T-helper 17 cell (primary cell): ENCODE measurements at places on chromosomes 1 and 21.

DNA sequence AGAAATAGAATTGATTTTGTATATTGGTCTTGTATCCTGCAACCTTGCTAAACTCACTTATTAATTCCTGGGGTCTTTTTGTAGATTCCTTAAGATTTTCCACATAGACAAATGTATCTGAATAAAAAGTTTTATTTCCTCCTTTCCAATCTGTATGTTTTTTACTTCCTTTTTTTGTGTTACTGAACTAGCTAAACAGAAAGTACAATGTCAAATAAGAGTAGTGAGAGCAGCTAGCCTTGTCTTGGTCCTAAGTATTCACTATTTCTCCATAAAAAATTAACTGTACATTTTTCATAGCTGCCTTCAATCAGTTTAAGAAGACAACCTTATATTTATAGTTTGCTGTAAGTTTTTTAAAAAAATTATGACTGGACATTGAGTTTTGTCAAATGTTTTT is 74.9 kb downstream of the FASLG start:
- no peak for DNase-seq

GRCh38 chr1:145992502-145992936 is 3.9 kb downstream of the TXNIP start:
- DNase-seq, result no peak

- DNase-seq, result no peak
These were observed 17.6 kb downstream of the FAM177B start for GRCh38 chr1:222754366-222755139.

DNA sequence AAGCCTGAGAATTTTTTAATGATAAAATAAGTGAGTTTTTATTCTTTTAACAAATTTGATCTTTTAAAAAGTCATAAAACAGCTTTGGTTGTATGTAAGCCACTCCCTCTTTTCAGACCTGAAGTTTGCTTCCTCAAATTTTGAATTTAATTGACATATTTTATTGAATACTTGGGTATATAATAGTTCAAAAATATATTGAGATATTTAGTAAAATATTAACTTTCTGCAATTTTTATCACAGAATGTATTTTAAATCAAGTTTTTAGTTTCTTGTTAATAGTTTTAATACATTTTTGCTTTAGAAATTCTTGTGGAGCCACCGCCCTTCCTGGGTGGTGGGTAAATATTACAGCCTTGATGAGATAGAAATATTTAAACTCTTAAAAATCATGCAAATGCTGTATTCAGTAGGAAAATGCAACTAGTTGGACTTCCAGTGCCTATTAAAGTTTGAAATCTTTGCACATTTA is 867 bp downstream of the PTPRC start:
- no peak for DNase-seq

- no peak for DNase-seq
These were observed 13.5 kb upstream of the BCL10 start for GRCh38 chr1:85289848-85290335.

DNA sequence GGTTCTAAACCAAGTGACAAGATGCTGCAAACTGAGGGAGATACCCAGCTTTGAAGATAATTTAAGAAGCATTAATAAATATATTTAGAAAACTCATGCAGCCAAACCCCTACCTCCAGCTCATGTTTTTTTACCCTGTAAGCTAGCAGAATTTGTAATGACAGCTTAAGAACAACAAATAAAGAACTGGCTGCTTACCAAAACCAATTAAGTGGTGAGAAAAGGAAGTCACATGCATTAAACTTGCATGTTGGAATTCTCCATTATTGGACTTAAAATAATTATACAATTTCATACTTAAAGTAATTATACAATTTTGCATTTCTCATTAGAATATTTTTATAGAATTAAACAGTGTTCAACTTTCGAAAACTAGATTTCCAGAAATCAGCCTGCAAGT is 75.6 kb upstream of the CNIH3 start:
- no peak for DNase-seq

DNA sequence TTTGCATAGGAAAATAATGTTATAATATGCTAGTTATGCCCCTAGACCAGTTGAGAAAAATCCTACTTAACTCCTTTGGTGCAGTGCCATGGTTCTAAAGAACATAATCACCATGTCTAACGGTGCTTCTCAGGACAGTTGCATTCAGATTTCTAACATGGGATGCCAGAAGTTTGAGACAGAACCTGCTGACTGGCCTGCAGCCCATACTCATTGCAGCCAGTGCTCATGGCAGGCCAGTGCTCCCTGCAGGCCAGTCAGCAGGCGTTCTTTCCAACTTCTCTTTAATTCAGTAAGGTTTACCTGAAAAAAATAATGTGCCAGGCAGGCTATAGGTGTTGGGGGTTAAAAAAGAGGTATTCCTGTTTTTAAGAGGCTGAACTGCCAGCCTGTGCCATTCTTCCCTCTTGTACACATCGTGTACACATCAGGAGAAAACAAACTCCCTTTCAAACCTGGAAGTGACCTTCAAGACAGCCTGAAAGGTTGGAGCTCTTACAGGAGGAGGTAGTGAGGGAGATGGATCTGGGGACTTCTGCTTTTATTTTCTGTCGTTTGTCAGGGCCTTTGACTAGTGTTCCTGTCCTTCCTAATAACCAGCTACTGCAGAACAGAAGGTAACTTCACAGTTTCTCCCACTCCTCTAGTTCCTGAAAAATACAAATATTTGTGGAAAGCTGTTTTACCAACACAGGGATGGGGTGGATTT is 146.0 kb upstream of the MAGI3 start:
- no peak for DNase-seq
